NCI-H187 (cell line): ENCODE measurements at places on chromosomes 3 and 15.

- DNase-seq: no peak
Observed at GRCh38 chr3:24460974-24461373, 33.7 kb downstream of the THRB start.

- no peak for DNase-seq
Observed at GRCh38 chr3:30664459-30664858, 58.1 kb downstream of the TGFBR2 start.

DNA sequence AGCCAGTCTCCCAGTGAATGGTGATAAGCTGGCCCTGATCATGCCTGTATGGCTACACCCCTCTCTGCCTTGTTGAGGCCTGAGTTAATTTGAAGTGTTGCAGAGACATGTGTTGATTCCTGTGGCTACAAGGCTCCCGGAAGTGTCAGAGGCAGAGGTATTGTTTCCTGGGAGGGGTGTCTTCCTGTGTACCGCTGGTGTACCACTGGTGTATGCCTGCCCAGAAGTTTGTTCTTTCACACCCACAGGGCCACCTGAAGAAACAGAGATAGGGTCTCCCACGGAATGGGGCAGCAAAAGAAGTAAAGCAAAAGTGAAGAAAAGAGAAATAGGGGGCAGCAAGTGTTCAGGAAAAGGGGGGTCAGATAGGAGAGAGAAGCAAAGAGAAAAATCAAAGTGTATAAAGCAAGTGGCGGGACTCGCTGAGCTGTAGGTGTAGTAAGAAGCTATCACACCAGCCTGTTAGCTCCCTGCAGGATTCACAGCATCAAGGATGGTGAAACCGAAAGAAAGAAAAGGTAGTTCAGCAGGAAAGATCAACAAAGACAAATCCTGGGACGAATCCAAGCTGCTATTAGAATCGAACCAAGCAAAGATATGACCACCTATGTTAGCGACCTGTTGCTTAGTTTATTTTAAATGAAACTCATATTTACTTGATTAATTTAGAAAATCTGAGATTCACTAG lies 36.6 kb upstream of the CD47 start:
- DNase-seq: no peak

DNA sequence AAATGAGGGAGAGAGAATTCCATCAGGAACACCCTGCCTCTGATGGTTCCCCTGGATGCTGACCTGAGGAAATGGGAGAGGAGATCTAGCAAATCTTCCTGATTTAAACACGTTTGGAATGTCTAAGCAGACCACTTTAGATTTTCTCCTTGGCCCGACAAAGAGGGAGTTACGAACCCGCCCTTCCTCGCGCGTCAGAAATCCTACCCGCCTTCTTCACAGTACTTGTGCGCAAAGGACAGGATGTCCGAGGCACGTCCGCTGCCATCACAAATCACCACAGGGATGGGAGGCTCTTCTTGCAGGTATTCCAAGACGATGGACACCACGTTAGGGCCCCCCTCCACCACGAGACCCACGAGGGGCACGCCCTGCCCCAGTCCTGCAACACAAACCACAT lies 38.6 kb downstream of the TRPM1 start:
- DNase-seq: no peak
